Suppressor macrophage treated with lipopolysaccharide for 4 hours (primary cell): ENCODE measurements at places on chromosomes 6 and 20.

DNA sequence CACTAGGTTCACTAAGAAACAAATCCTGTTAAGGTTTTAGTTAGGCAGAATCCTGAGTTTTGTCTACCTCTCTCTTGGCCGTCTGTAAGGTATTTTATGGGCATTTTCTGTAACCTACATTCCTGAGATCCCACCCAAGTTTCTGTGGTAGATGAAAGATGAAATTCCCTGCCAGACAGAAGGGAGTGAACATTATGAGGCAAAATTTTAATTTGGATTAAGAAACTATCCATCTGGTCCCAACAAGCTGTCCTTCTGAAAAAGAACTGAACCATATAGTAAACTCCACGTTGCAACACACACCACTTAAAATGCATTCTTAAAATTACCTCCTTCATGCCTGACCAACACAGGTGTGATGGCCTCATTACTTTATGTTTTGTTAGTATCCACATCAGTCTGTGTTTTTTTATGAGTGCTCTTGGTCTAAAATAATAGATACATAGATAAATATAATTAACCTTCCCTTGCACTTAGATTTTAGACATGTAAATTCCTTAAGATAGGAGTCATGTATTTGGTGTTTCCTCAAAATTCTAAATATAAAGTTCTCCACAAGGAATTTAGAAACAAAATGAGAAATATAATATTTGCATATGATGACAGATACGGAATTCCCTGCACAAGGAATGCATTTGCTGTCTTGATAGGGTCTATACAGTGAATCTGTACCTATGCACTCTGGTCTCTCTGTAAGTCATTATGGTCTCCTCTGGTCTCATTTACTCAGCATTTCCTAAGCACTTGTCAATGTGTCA lies 86.5 kb downstream of the CHD6 start:
- DNase-seq = no peak

- DNase-seq = peak; percentile 34
Measured at GRCh38 chr6:37442416-37443215, 9.6 kb downstream of the CMTR1 start.

GRCh38 chr6:130136798-130137197 lies 86.0 kb downstream of the SAMD3 start:
- no peak for DNase-seq

DNA sequence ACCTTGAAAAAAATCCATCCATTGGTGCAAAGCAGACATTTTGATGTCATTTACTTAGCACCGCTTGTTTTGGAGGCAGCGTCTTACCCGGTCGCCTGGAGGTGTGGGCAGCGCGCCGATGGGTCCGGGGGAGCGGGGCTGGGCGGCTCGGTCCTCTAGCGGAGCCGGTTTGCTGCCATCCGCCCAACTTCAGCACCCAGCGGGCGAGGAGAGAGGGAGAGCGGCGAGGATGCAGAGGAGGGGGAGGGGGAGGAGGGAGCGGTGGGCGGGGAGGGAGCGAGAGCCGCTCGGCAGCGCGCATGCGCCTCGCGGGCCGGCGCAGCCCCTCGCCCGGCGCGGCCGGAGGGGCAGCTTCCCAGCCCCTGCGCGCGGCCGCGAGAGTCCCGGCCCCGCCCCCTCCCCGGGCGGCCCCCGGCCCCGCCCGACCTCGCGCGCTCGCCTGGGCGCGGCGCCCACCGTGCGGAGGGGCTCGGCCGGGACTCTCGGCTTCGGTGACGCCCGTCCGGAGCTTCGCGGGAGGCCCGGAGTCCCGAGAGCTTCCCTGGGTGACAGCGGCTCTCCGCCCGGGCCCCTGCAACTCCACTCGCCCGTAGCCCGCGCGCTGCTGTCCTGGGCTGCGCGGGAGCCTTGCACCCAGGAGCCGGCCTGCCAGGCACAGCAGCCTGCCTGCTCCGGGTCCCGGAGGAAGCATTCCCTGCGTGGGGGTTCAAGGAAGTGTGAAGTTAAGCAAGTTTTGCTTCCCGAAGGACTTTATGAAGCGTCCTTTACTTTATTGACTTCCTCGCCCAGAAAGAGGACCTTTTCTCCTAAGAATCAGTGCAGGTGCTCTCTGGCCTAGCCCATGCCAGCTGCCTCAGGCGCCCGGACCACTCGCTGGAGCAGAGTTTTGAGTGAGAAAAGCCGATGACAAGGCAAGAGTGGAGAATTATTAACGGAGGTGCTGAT lies at the start of gene RGS17:
RGS17 (minus strand) TSS at position 246 of the 945 bp plus-strand sequence. CDS start 87,264 bp downstream, outside the sequence.
- DNase-seq = peak; percentile 33

GRCh38 chr20:31845300-31845863 lies at the start of gene FOXS1:
TSS of gene FOXS1 (minus strand) at chr20:31845604. CDS start at chr20:31845542, 62 bp downstream.
- no peak for DNase-seq

DNA sequence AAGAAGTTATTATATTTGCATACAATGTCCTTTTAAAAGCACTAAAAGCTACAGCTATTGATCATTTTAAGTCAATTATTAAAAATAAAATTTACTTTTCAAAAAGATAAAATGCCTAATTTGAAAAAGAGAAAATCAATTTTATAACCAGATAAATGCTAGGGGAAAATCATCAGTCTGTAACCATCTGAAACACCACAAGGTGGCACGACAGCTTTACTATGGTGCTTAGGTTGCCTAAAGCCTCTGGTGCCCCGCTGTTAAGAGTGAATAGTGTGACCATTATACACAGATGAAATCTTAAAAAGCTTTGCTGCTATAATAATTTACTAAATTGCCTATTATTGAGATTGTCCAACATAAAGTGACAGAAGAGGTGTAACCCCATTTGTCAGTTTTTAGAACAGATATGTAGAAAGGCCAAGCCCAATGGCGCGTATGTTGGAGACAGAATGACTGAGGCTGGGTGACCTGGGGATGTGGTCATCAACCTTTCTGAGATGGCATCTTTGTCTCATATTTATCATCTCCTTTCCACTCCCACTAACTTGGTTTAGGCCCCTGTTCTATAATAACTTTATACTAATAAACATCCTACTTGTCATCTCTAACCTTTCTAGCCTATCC lies 100.8 kb downstream of the MOXD1 start:
- peak; percentile 44 for DNase-seq
